ENCODE measurements at places on chromosomes 16 and 17.
A peak's percentile ranks its signal among the peaks of the same experiment; 100 is the strongest.

DNA sequence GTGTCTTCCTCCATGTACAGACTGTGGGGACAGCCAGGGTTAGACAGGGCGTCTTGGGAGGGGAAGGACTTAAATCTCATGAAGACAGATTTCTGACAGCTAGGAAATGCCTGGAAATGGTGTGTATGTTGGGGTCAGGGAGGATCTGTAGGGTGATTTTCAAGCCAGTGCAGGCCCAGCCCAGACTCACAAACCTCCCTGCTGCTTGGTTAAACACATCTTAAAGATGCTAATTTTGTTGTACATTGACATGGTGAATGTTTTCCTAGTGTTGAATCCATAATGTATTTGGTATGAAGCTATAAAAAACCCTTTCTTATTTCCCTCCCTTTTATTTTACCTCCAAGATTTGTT is 238.3 kb downstream of the CCDC182 start:
- DNase-seq = no peak

GRCh38 chr17:39027455-39028035 is 60.3 kb upstream of the FBXO47 start:
- DNase-seq = no peak

DNA sequence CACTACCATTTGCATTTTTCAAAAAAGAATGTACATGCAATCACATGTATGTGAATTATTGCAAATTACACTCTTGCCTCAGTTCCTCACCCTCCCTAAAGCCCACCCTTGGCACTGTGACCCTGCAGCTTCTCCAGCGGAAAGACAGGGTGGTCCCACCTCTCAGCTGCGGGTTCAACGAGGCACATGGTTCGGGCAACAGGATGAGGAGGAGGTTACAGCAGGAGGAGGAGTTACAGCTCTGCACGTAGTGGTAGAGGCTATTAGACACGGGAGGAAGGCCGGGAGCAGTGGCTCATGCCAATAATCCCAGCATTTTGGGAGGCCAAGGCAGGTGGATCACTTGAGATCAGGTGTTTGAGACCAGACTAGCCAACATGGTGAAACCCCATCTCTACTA is 5.2 kb downstream of the C16orf95 start:
- no peak for DNase-seq

DNA sequence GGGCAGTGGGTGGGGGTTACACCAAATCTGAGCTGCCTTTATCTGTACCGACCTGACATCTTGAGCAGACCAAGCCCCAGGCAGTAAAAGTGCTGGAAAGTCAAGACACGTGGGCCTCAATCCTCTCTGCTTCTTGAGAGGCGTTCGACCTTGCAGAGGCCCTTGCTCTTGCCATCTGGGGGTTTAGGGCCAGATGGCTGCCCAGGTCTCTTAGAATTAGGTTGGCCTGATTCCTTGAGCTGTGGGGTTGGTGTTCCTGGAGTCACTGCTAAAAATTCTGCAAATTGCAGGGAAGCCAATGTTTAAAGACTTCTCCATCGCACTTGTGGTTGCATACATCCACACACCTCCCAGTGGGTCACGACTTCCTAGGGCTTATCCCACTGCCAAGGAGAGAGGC is 238.2 kb upstream of the ASIC2 start:
- DNase-seq = no peak

GRCh38 chr17:48609759-48610281 is 997 bp downstream of the HOXB7 start:
- DNase-seq = no peak

- DNase-seq = peak; percentile 41
These were observed 708 bp downstream of the DHX33 start for GRCh38 chr17:5468075-5468473.

DNA sequence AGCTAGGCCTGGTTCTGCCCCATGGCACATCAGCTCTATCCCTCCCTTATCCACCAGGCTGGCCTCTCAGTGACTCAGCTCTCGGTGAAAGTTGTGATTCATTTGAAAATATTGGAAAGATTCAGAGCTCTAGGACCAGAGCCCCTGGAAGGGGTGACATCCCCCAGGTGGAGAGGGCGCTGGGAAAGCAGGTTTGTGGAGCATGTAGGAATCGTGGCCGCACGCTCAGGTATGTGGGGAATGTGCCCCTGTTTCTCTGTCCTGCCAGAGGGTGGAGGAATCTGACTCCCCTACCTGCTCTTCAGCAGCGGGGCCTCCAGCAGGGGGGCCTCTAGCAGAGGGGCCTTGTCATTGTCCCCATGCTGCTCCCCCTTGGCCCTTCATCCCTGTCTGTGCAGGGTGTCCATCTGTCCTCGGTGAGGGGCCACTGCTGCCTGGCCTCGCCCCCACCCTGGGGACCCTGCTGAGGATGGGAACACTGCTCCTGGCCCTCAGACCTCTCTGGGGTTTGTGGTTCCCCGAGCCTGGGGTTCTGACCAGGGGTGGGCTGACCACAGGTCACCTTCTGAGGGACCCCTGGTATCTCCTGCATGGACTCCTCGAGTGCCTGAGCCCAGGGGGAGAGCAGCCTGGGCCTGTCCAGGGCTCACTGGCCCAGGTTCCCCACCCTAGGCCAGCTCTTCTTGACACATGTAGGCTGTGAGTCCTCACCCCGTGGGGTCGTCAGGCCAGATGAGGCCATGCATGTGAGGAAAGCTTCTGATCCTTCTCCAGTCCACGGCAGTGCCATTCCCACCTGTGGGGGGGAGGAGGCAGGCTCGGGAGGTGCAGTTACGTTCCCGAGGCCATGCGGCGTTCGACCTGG is 47.5 kb downstream of the NT5M start:
- no peak for DNase-seq

- DNase-seq = no peak
These were observed 47.0 kb downstream of the TMC6 start for GRCh38 chr17:78081551-78081950.

GRCh38 chr17:34800661-34801060 is 160.6 kb downstream of the CCT6B start:
- DNase-seq = no peak

DNA sequence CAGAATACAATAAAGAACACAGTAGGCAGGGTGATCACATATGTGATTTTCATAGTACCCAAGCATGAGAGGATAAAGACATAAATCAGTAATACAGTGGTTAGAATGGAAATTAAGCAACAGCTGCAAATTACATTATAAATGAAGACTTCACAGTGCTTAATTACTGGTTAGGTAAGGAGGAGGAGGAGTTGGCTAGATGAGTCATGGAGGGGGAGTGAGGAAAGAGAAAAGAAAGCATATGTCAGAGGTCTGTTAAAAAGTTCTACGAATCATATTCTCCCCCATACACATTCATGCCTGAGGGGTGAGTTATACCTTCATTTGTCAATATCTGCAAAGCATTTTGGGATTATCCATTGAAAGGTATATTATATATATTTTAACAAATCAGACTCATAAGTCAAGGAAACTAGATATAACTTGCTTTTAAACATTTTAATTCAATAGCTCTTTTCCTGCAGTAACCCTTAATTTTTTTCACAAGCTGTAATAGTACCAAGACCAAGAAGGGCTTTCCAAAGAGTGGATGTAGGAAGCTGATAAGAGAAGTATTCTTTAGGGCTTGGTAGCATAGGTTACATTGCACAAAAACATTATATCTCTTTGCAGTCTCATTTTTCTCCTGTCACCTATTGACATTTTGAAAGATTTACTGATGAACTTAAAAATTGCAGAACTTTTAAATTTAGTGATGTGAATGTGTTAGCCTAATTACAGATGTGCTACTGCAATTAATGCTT is 99.3 kb downstream of the STXBP4 start:
- DNase-seq = no peak

GRCh38 chr16:50459496-50460080 is 88.6 kb upstream of the NKD1 start:
- DNase-seq = no peak

GRCh38 chr16:75010427-75010826 is 11.6 kb downstream of the ZNRF1 start:
- no peak for DNase-seq

- DNase-seq = peak; percentile 68
These were observed 390 bp downstream of the MNT start for GRCh38 chr17:2400474-2400866.

GRCh38 chr17:11885051-11885450 is 112.2 kb downstream of the ZNF18 start:
- no peak for DNase-seq

DNA sequence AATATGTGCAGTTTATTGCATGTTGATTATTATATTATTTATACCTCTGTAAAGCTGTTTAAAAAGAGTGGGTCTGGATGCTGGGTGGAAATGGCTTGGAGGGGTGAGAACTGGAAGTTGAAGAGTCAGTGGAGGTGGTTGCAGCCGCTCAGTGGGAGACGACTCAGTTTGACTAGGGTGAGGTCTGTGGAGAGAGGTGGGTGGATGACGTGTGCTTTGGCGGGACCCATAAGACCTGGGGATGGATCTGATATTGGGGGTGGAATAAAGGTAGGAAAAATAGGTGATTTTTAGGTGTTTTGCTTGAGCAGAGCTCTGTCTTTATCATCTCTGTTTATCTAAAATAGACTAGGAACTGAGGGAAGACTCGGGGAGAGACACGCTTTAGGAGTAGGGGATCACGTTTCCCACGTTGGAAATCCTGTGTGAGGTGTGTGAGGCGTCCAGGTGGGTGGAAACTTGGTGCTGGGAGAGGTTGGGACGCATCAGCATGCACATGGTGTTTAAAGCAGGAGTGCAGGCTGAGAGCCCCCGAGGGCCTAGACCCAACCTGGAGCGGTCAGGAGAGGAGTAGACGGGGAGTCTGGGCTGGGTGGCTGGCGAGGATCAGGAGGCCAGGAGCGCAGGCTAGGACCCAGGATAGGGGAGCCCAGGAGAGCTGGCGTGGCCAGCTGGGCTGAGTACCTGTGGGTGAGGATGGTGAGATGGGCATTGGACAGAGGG is 17.2 kb downstream of the NT5M start:
- DNase-seq = no peak

- DNase-seq = peak; percentile 50
These were observed 64.2 kb downstream of the PITPNC1 start for GRCh38 chr17:67441052-67441895.

- DNase-seq = no peak
These were observed 69.8 kb upstream of the PLCG2 start for GRCh38 chr16:81709016-81709900.

GRCh38 chr16:72094266-72094610 is 591 bp downstream of the DHX38 start:
- no peak for DNase-seq

- DNase-seq = no peak
These were observed 23.4 kb downstream of the NUP85 start for GRCh38 chr17:75228847-75229246.

- DNase-seq = no peak
These were observed 5.9 kb downstream of the USP31 start for GRCh38 chr16:23143391-23143790.

GRCh38 chr17:60249290-60249826 is 99.6 kb downstream of the CA4 start:
- DNase-seq = no peak

DNA sequence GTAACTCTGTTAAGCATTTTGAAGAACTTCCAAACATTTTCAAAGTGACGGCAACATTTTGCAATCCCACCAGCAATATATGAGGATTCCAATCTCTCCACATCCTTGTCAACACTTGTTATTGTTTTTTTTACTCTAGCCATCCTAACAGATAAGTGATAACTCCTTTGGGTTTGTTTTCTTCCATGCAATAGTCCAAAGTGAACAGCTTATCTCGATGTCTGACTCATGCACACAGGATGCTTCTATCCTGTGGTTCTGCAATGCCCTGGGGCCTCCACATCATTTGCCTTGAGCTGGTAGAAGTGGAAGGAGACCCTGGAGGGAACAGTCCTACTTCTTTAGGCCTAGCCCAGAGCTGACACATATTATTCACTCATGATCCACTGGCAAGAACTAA is 13.0 kb downstream of the TLE7 start:
- no peak for DNase-seq

GRCh38 chr17:80491478-80492342 is 15.3 kb upstream of the NPTX1 start:
- no peak for DNase-seq

DNA sequence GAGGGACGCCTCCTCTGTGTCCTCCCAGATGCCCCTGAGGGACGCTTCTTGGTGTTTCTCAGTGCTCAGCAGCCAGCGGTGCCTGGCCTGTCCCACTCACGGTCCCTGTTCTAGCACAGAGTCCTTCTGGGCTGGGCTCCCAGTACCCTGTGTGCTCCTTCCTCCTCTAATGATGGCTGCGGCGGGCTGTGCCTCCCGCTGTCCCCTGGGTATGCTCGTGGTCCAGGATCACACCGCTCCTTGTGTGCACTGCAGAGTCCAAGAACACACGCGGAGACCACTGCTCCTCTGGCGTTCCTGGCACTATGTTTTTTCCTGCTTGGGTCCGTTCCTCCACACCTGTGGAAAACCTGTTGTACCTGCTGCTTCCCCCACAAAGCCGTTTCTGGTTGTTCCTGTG is 15.1 kb upstream of the IRF8 start:
- DNase-seq = no peak

DNA sequence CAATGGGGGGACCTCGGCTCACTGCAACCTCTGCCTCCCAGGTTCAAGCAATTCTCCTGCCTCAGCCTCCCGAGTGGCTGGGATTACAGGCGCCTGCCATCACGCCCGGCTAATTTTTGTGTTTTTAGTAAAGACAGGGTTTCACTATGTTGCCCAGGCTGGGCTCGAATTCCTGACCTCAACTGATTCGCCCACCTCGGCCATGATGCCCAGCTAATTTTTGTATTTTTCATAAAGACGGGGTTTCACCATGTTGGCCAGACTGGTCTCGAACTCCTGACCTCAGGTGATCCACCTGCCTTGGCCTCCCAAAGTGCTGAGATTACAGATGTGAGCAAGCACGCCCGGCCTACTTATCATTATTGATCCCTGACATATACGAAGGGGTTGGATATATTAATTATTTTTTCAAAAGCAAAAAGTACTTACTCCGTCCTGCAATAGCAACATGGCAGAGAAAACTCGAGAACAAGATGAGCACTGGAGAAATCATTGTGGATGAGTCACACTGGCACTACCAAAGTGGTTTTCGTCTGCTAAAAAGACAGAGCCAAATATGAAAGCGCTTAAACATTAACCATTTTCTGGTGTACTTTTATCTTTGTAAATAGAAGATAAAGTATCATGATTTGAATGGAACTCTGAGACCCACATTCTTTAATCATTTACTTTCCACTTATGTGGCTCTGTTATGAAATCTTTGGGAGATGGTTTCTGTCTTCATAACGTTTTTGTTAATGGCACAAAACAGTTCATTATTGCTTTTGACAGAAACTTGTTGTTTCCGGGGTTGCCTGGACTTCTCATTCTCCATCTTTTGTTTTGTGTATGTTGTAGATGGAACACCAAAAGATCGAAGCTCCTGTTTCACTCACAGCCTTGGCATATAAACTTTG is at the start of gene APOH:
APOH (minus strand) TSS at position 529 of the 896 bp plus-strand sequence; CDS start at position 493, 36 bp downstream.
- no peak for DNase-seq

DNA sequence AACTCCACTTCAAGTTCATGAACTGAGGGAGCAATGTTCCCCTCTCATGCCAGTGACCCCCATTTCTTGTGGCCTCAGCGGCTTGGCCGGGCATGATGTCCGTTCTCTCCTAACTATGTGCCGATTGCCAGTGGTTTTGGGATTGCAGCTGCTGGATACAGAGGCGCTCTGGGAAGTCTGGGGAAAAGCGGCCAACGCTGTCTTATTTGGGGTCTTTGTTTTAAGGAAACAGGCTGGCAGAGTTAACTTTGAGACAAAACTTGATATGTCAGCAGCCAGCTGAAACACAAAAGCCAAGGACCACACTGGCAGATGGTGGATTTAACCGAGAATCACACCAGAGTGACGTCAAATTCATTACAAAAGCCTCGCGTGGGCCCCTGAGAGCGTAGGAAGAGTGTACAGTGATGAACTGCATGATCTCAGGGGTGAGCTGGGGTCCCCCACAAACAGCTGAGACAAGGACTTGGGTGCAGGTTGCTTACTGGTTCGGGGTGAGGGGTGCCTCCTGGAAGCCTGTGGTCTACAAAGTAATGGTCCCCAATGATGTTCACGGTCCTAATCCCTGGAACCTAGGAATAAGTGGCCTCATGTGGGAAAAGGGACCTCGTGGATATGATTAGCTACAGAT is 180.4 kb downstream of the IRF8 start:
- DNase-seq = no peak
